Activated T-helper 1 cell treated with Interleukin-2 at 50 U/mL for 16 hours (primary cell): ENCODE measurements at places on chromosomes 7 and 10.

- no peak for DNase-seq
Observed at GRCh38 chr10:8640878-8641277, 586.4 kb downstream of the GATA3 start.

- DNase-seq: no peak
Observed at GRCh38 chr10:122170802-122171201, 100.3 kb upstream of the BTBD16 start.

DNA sequence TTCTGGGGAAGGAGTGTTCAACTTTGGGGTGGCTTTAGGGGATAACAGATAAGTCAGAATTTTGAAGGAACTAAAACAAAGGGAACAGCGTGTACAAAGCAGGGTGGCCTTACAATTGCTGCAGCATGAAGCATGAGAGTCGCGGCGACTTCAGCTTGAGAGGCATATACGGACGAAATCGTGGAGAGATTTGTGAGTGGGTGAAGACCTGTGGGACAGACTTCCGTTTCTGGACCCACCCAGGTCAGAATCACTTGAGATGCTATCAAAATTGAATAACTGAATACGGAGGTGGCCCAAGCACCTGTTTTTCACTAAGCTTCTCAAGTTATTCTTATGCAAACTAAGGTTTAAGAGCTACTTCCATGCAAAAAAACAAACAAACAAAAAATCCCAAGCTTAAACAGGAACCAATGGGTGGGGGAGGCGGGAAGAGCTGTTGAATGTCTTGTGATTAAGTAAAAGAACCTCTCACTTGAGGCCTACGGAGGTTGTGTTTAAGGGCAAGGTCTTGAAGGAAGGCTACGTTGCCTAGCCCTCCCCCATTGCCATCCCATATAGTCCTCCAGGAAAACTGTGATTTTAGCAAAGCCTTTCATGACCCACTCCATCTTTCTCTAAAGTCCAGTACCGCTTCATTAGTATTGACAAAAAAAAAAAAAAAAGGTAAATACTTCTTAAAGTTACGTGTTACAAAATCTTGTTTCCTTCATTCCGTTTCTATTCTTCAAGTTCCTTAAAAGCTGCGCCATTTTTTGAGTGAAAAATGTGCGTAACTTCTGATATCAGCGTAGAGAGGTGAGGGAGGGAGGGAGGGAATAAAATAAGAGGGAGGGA lies 1.3 kb upstream of the TRIM24 start:
- DNase-seq: no peak

GRCh38 chr10:88346144-88346977 lies 236.8 kb downstream of the RNLS start:
- no peak for DNase-seq

DNA sequence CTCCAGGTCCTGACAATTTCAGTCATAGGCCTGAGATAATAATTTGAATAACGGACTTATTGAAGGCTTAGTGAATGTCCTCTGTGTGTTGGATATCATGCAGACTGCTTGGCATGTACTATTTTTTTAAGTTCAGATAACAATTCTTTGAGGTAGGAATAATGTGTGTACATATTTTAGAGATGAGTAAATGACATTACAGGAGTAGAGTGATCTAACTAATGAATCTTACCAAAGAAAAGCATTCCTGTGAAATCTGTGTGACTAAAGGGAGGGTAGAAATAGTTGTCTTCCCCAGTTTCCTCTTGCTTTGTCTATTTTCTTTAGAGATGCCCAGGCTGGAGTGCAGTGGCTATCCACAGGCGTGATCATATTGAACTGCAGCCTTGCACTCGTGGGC lies 391.8 kb upstream of the ETV1 start:
- DNase-seq: no peak
